Activated naive CD8-positive, alpha-beta T cell treated with anti-CD3 and anti-CD28 coated beads, Interleukin-2, amount 50 U/mL, for 16 hours (primary cell): ENCODE measurements at places on chromosomes 6 and 20.
A peak's percentile ranks its signal among the peaks of the same experiment; 100 is the strongest.

GRCh38 chr6:137001299-137001976 is 43.3 kb downstream of the IL20RA start:
- no peak for DNase-seq

DNA sequence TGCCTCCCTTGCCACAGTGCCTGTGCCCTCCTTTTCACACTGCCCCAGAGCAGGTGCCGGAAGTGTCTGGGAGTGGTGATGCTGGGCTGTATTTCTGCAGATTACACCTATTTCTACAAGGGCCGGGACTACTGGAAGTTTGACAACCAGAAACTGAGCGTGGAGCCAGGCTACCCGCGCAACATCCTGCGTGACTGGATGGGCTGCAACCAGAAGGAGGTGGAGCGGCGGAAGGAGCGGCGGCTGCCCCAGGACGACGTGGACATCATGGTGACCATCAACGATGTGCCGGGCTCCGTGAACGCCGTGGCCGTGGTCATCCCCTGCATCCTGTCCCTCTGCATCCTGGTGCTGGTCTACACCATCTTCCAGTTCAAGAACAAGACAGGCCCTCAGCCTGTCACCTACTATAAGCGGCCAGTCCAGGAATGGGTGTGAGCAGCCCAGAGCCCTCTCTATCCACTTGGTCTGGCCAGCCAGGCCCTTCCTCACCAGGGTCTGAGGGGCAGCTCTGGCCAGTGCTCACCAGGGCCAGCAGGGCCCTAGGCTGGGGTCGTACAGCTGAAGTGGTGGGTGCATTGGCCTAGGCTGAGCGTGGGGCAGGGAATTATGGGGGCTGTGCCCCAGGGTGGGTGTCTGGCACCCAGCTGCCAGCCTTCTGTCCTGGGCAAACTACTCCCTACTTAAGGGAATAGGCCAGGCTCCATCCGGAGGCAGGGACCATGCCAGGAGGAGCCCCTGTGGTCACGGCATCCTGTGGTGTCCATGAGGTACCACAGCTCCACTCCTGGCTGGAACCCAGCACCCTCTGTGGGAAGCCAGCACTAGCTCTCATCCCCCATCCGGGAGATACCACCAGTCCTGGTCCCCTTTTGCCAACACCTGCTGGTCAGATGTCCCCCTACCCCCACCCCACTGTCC is 3.5 kb downstream of the MMP24OS start:
- no peak for DNase-seq

DNA sequence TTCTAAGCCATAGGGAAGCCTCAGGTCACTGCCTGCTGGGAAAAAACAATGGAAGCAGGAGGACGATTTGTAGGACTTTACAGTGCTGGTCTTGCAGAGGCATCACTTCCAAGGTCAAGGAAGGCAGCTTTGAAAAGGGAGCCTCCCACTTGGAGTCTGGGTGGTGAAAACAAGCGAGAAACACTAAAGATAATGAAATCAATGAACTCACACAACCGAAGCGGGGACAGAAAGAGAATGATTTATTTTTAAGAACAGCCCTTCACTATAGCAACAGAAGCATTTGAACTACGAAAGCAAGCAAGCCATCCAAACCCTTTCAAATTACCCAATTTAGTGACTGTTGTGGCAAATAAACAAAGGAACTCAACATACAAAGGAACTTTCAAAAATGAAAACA is 227.5 kb downstream of the THBS2 start:
- no peak for DNase-seq

DNA sequence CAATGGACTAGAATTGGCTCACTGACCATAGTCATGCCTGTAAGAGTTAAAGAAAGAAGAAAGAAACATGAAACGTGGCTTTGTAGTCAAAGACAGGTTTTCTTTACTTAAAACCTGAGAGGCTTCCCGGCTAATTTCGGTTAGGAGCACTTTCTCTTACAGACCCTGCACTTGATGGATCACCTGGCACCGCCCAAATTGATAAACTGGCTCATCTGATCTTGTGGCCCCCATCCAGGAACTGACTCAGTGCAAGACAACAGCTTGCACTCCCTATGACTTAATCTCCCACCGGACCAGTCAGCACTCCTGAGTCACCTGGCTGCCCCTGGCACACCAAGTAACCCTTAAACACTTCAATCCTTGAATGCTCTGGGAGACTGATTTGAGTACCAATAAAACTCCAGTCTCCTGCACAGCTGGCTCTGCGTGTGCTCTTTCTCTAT is 12.3 kb downstream of the TMEM14B start:
- DNase-seq: no peak

DNA sequence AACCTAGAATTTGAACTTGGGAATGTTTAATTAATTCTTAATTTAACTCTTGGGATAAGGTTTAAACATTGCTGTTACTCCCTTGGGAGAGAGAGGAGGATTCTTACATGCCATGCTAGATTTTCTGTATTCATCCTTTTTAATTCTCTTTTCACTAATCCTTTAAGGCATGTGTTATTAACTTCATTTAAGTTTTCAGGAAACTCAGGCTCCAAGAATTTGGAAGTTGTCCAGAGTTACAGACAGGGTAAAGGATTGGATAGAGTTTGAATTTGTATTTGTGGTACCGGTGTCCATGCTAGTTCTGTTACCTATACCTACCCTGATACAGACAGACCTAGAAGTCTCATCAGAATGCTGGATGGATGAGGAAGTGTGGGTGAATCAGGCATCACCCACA is 23.7 kb downstream of the DOK5 start:
- no peak for DNase-seq

GRCh38 chr6:100464903-100465700 is at the start of gene SIM1:
Gene SIM1, minus strand, starts transcription at chr6:100464921. Its CDS starts 1,453 bp downstream, at chr6:100463468.
- no peak for DNase-seq

DNA sequence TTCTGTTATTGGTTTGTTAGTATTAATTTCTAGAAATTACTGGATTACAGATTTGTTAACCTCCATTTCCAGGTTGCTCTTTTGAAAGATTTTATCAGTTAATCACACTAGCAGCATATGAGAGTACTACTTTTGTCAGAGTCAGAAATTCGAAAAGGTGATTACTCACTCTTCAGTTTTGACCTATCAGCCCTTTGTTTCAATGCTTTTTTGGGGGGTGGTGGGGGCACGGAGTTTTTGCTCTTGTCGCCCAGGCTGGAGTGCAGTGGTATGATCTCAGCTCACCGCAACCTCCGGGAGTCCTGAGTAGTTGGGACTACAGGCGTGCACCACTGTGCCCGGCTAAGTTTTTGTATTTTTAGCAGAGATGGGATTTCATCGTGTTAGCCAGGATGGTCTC is 149.2 kb downstream of the JARID2 start:
- DNase-seq: no peak

GRCh38 chr6:80548532-80548931 is 442.1 kb downstream of the BCKDHB start:
- no peak for DNase-seq

DNA sequence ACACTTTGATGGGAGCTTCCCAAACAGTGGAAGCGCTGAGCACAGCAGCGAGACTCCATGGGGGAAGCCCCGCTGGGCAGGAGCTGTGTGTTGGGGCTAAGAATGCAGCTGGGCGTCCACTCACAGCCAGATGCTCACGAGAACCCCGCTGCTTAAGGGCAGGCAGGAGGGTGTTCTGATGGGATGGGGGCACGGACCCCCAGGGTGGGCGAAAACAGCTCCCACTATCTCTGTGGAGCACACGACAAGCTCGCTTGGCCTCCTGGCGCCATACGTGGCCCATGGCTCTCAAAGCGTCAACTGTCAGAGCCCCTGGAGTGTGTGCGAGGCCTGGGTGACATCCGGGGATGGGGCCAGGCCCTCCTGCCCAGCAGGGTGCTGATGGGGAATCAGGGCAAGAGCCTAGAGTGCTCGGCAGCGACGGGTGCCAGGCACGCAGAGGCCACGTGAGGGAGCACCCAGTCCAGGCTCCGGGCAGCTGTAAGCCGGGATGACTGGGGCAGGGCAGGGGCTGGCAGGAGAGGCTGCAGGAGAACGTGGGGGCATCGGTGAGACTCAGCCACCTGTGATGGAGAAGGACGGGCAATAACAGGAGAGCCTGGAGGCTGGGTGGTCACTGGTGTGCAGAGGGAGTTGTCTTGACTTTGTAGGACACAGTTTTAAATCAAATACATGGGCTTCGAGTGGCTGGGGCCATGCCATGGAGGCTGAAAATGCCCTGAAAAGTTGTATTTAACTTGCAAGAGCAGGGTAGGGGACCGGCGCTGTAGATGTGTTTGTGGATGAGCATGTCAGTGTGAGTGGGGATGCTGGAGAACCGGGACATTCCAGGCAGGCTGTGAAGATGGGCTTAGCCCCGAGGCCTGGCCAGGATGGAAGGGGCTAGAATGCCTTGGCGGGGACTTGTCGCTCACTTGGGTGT is 27.3 kb downstream of the PYGB start:
- DNase-seq: no peak

GRCh38 chr20:1895674-1896483 is 672 bp downstream of the SIRPA start:
- DNase-seq: no peak

DNA sequence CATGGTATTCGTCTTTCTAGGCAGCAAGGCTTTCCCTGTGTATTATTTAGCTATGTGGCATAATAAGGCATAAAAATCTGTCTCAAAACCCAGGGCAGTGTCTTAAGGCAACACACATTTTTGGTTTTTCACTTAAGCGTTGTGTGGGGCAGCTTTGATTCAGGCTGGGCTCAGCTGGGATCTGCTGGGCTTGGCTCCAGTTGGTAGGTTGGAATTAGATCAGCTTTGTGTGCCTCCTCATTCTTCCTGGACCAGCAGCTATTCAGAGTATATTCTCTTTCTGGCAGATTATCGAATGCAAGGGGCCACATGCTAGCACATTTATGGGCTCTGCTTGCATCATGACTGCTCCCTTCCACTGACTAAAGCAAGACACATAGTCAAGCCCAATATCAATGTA is 487.9 kb downstream of the RFPL4B start:
- DNase-seq: no peak

- DNase-seq: no peak
Observed at GRCh38 chr6:113057567-113058053, 710.5 kb downstream of the RFPL4B start.

GRCh38 chr6:158417760-158418098 is 105.5 kb downstream of the TULP4 start:
- DNase-seq: no peak

GRCh38 chr6:104640150-104640700 is 219.5 kb downstream of the HACE1 start:
- DNase-seq: no peak

DNA sequence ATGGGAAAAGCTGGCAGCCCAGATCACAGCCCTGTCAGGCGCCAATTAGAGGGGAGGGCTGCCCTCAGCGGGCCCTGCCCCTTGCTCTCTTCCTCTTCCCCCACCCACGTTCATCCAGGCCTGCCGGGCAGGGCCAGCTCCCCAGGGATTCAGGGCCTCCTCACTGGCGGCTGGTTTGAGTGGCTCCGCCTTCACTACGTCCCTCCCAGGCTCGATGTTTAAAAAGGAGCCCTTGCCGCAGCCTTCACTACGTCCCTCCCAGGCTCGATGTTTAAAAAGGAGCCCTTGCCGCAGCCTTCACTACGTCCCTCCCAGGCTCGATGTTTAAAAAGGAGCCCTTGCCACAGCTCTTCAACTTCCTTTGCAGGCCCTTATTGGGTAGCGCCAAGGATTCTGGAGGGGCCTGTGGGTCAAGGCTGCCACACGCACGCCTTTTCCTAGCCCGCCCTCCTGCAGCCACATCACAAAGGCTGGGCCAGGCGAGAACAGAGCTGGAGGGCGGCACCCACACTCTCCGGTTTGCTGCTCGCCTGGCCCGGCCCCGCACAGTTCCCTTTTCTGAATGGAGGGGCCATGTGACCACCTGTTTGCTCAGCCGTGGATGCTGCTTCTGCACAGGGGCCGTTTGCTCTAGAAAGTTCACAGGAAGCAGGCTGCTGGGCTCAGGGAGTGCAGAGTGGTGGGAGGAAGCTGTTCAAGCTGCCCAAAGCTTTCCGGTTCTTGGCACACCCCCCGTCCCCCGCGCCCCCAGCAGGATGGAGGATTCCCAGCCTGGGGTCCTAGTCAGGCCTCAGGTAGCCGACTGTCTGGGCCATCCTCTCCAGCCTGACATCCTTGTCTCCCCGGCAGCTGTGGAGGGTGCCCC is 1.6 kb downstream of the SLC17A9 start:
- no peak for DNase-seq

DNA sequence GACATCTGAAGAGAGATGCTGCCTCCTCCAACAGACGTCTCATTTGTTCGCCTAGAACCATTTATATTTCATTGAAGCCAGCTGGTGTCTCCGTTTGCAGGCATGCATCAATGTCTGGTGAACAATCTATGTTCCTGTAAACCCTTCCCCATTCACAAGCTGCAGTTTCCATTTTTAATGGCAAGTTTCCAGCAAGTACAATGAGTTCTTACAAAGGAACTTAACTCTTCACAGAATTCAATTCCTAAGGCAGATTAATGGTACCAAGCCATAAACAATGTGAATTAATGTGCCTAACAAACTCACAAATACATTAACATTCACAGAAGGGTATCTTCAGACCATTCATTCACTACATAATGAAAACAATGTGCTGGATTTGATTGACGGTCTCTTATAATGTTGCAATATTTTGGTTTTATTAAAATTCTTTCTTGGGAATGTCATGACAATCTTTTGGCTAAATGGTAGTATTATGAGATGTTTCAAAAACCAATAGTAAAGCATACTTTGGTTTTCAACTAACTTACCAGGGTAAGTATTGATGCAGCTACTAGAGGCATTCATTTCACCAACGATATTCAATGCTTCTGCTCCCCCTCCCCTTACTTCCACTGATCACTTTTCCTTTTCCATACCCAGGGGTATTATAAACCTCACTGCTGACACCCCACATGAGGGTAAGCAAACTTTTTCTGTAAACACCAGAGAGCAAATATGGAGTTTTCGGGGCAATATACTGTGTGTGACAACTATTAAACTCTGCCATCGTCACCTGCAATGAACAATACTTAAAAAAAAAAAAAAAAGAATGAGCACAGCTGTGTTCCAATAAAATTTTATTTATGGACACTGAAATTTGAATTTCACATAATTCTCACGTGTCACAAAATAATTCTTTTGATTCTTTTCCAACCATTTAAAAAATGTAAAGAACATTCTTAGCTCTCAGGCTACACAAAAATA is 4.2 kb downstream of the AKIRIN2 start:
- no peak for DNase-seq

- DNase-seq: peak; percentile 20
Observed at GRCh38 chr6:117605169-117605826, 3.0 kb upstream of the GOPC start.

DNA sequence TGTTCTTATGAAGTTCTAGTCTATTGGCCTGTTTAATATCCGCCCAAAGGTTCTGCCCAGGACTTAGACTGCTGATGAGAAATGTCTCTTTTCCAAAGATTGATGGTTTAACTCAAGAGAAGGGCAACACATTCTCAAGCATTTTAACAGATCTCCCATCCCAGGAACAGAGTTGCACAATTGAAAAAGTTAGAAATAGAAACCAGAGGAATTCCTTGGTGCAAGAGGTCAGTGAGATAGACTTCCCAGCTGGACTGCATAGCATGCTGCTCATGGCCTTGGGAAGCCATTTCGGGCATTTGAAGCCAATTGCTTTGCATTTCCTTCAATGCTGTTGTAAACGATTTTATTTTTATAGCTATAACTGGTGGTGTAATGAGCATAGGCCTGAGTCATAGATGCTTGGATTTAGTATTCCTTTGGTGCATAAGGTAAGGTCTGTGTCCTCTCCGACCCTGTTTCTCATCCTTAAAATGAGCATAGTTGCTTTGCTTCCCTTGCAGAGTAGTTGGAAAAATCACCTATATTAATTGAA is 292.2 kb upstream of the JAG1 start:
- DNase-seq: no peak

- DNase-seq: no peak
Observed at GRCh38 chr6:129817821-129818220, 43.3 kb downstream of the TMEM244 start.

GRCh38 chr20:5864873-5865587 is 85.3 kb downstream of the TRMT6 start:
- DNase-seq: no peak
